ENCODE measurements at places on chromosomes 1 and 21.
A peak's percentile ranks its signal among the peaks of the same experiment; 100 is the strongest.

- no peak for DNase-seq
These were observed 46.7 kb upstream of the SARS1 start for GRCh38 chr1:109167001-109167506.

DNA sequence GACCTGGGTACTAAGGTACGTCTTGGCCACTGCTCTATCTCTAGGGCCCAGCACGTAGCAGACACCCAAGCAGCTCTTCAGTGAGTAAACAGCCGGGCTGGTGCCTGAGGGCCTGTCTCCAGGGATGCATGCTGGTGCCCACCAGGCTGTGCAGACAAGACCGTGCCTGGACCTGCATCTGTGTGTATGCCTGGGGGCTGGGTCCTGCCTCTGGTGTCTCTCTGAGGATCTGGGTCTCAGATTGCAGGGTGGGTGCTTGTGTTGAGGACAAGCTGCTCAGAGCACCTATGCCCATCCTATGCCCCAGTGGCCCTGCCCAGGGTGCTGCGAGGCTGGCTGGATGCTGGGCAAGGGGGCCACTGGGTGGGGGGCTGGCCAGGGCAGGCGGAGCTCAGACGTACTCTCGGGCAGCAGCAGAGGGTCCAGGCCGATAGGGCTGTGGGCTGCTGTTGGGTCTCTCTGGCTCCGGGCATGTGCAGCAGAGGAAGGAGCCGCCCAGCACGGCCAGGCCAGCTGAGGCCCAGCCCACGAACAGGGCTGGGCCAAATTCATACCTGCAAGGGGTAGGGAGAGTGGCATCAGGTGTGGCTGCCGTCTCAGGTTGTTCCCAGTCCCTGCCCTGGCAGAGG is 4.4 kb downstream of the CLDN19 start:
- no peak for DNase-seq

DNA sequence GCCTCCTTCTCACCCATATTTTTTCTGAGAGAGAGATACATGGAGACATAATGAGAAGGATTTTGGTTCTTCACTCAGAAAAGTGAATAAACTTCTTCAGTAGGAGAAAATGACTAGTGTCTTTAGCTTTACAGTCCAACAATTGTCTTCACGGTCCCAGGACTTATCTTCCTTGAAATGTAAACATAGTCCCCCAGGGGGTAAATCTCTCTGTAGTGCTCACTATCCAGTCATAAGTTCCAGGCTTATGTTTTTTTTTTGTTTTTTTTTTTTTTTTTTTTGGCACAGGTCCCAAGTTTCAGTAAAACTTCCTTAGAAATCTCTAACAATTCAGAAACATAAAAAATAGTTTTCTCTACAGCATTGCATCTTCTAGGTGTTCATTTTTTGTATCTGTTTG is 890.2 kb upstream of the B3GALT2 start:
- DNase-seq, result no peak

- no peak for DNase-seq
These were observed 28.1 kb downstream of the A3GALT2 start for GRCh38 chr1:33292726-33293340.

DNA sequence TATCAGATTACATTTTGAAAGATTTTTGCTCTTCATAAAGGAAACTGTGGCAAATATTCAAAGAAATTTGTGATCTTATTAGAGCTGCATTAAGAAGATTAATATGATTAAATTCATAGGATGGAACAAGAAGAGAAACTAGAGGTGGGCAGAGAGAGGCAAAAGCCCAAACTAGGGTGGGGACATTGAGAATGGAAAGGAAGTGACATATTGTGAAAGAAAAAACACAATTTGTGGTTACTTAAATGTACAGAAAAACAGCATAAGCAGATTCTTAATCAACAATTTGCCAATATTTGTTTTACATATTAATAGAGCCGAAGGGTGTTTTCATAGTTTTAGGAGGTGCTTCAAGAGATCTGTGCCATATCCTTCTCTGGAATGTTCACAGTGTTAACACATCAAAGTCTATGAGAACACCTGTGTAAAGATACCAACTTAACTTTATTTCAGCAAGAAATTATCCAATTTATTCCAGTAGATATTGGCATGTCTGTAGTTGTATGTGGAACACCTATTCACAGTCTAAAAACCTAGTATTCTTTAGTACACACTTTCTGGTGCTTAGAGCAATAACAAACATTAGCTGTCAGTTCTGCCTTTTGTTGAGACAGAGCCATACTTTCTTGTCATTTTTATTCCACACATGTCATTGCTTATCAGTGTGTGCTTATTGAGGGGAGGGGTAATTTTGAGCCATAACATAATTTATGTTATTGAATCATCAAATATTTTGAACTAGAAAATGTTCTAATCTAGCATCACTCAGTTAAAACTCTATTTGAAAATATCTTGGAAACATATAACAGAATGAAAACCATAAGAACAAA is 401.5 kb downstream of the PTPRC start:
- no peak for DNase-seq

DNA sequence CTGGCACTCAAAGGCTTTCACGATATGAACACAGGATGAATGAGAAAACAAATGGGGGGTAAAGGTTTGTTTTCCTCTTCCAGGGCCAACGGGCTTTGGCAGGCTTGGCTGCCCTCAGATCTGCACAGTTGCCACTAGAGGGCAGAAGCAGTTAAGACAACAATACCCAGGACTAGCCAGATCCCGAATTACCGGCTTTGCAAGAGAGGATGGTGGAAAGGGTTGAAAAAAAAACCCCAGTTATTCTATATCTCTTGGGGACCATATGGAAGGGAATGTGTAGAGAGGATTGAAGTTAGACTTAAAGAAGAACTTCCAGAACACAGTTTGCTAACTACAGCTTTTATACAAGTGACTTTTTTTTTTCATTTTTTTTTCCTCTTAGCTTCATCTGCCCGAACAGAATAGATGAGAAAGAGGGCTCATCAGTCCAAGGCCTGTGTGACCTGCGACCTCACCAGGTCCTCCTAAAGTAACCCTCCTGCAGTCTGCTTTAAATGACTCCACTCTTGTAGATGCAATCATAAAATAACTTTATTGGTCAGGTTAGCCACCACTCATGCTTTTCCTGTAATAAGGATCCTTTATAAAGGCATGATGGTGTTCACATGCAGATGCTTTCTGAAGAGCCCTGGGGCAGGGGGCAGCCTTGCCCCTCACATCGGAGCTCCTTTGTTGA is 10.7 kb downstream of the FMOD start:
- peak; percentile 43 for DNase-seq

GRCh38 chr21:28762357-28762735 is 230.3 kb downstream of the LTN1 start:
- DNase-seq, result no peak

GRCh38 chr1:55588309-55588708 is 373.1 kb upstream of the USP24 start:
- DNase-seq, result no peak

DNA sequence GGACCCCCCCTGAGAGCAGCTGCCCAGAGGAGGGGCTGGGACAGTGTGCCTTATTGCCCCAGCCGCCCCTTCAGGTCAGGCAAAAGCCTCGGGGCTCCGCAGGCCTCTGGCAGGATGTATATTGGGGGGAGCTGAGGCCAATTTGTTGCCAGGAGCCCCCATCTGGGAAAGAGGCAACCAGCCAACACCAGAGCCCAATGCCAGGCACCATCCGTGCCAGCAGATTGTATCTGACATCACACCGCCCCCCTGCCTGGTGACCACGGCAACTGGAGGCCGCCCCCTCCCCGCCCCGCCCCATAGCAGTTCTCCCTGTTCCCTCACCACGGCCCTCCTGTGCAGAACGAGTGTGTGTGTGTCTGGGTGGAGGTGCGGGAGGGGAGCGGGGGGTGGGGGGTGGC is 3.6 kb upstream of the PLEKHG5 start:
- DNase-seq, result no peak

GRCh38 chr1:197195100-197195499 is 48.6 kb upstream of the ASPM start:
- no peak for DNase-seq

DNA sequence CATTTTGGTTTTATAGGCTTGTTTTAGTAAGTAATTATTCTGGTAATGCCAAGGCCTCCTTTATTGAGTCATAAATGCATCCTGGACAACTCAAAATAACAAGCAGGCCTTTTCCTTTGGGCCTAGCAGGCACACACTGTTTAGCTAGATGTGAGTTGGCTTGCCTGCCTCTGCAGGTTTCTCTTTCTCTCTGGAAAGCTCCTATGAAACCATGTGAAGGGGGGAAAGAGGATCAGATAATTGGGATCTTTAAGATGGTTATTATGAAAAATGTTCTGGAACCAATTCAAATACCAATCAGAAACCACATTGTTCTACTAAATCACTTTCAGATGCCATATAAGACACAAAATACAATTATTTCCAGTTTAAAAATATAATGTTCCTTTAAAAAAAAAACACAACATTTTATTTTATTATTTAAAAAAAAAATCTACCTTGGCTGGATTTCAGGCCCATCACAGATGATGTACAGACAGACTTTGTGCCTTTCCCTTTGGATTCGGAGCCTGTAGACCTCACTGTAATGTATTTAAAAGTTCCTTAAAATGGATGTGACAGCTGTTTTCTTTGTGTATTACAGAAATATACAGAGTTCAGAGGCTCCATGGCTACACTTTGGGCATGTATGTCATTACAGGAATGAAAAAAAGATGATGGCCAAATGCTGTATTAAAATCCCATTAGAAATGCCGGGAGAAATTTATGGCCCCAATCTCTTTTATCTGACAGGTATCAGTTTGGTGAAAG is 80.2 kb downstream of the NTMT2 start:
- no peak for DNase-seq
